ENCODE measurements at places on chromosomes 13 and 19.

DNA sequence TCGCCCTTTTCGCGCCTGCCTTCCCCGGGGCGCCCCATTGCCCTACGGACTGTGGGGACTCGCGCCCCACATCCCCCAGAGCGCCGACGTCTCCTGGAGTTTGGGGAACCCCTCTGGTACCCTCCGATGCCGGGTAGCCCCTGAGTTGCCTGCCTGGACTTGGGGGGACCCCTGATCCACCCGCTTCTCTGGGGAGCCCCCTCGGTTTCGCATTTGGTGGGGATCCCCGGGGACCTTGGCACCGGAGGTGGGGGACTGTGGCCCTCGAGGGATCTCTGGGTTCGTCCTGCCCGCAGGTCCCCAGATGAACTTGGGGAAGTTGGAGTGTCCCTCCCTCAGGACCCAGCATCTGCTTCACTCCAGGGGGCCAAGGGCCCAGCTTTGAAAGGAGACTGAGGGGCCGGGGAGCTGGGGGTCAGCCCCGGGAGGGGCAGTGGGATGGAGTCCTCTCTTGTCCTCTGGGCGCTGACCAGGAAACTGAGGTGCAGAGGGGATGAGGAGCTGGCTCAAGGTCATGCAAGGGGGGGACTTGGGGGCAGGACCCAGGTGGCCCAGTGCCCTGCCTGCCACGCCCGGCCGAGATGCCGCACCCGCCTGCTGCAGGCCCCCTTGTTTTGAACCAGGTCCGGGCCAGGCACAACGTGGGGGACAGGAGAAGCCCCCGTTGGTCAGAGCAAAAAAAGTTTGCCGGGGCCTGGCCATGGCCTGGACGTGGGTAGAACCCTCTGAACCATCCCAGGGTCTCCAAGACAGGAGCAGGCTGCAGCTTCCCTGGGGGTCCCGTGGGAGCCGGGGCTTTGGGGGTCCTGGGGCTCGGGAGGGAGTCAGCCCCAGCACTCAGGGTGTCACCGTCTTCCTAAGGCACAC, 1.0 kb downstream of the EFNA2 start:
- no peak for DNase-seq

DNA sequence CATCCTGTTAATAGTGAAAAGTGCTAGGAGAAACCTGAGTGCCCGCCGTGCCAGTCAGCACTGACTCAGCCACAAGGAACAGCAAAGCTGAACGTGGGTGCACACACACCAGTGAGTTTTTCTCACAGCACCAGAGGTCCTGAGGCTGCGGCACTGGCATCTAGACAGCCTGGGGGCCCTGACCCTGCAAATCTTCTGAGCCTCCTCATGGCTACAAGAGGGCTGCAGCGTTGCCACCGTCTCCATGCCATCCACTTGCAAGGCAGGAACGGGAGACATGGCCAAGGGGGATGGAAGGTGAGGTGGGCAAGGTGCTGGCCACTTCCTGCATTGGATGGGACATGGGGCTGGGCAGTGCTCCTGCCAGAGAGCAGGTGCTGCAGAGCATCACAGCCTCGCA, 211.2 kb upstream of the SOX1 start:
- DNase-seq: peak; percentile 32

- peak; percentile 69 for DNase-seq
These were observed 10.1 kb downstream of the GRIN2D start for GRCh38 chr19:48403606-48404005.

GRCh38 chr19:38333245-38333644, 2.4 kb upstream of the CATSPERG start:
- no peak for DNase-seq

- DNase-seq: no peak
These were observed 1510.3 kb downstream of the PCDH9 start for GRCh38 chr13:65719831-65720230.

- DNase-seq: no peak
These were observed 38.0 kb upstream of the ALOX5AP start for GRCh38 chr13:30697177-30697953.

DNA sequence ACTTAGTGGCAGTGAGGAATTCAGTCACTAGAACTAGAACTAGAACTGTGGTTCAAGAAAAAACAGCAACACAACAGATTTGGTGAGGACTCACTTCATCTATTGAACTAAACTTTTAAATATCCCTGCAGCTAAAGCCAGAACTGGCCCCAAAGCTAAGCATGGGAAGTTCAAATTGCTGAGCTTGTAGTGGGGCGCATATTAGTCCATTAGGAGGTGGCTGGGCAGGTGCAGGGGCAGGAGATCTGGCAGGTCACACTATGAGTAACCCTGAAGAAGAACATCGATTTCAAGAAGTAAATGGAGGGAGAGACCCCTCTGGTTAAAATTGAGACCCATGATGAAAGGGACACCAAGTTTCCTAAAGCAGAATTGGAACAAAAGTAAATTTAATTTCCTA, 73.8 kb upstream of the UBAC2 start:
- DNase-seq: no peak

DNA sequence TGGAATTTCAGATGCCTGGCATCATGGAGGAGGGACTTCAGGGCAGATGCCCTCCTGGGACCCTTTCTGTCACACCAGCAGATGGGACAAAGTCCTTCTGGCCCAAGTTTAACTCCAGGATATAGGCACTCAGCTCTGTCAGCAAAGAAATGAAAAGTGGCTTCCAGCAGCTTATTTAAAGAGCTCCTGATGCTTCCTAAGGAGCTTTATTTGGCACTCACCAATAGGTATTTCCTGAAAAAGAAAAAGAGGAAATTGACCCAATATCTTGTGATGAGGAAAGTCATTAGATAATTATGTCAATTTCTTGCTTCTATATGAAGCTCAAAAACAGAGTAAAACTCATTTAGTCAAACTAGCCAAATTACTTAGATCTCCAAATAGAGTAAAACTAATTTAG, 224.6 kb downstream of the RAP2A start:
- no peak for DNase-seq

Measured in activated CD8-positive, alpha-beta memory T cell treated with anti-CD3 and anti-CD28 coated beads for 24 hours (primary cell).